ENCODE measurements at places on chromosomes 5 and 9. TPM values are rescaled to one million over a fixed set of nuclear protein-coding genes. Genes with fewer than 3 reads are reported as not detected.

The CAPSL gene
- 2.2 TPM for total RNA-seq

The FCN2 gene
- 1.2 TPM for total RNA-seq

The PDE8B gene
- total RNA-seq = 5.1 TPM

The GABRB2 gene
- total RNA-seq = 1.4 TPM

The EGFL7 gene
- 131 TPM for total RNA-seq

Data from metanephros (tissue), 2 donors.